Stimulated activated CD4-positive, alpha-beta T cell treated with anti-CD3 and anti-CD28 coated beads, Interleukin-4, amount 100 ng/mL, for 1 hour (primary cell): ENCODE measurements at places on chromosomes 16 and 17.

GRCh38 chr17:2023692-2024571, 1.2 kb downstream of the RTN4RL1 start:
- peak; percentile 42 for DNase-seq

DNA sequence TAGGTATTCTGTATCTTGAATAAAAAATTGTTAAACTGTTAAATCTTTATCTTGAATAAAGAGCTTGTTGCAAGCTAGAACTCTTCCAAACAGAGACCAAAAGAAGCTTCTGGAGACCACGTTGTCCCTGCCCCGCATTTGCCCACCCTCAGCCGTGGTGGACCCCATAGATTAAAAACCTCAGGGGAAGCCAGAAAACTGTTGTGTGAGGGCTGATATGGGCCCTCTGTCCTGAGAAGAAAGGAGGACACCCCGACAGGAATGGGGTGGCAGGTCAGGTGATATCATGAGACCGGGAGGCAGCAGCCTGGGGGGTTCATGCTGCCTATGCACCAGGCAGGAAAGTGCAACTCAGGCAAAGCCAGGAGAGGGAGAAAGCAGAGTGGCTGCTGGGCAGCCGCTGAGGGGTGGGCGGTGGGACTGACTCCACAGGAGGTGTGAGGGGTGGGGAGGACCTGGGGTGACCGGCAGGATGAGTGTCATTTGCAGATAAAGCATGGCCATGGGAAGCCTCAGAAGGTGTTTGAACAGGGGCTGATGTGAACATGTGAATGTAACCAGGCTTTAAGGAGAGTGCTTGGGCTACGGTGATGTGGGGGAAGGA, 147.8 kb downstream of the IRF8 start:
- DNase-seq, result no peak

DNA sequence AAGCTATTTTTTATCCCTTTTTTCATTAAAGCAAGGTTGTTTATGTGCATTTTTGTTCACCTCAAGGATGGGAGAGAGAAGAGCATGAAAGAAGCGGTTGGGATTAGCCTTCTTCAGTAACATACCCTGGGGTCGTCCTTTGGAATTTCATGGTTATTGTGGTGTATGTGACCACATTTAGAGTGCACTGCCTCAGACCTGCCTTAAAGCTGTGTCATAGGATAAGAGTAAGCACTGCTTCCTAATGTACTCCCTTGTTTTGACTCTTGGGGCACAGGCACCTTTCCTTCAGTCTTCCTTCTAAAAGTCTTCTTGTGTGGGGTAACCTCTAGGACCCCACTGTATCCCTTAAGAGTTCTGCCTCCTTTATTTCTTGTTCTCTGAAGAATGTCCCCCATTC, 28.9 kb downstream of the TNRC6A start:
- no peak for DNase-seq

DNA sequence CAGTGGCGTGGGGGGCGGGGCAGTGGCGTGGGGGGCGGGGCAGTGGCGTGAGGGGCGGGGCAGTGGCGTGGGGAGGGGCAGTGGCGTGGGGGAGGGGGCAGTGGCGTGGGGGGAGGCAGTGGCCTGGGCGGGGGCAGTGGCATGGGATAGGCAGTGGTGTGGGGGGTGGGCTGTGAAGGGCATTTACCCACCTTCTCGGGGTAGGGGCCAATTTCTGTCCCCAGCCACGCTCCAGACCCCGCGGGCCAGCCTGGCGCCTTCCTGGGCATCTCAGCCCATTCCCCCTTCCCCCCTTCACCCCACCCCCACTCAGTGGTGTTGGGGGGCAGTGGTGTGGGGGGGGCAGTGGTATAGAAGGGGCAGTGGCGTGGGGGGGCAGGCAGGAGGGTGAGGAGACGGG, 92.7 kb downstream of the LITAF start:
- no peak for DNase-seq

DNA sequence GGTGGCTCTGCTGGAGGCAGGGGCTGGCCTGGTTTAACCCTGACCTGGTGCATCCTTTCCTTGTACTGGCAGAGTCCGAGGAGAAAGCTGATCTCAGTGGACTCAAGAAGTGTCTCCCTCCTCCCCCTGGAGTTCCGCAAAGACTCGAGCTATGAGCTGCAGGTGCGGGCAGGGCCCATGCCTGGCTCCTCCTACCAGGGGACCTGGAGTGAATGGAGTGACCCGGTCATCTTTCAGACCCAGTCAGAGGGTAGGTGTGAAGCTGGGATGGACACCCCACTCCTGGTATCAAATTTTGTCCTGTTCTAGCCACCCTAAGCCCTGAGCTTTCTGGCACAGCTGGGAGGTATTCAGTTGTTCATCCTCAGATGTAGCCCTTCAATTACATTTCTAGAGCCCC, 42.5 kb downstream of the IL21R start:
- no peak for DNase-seq

DNA sequence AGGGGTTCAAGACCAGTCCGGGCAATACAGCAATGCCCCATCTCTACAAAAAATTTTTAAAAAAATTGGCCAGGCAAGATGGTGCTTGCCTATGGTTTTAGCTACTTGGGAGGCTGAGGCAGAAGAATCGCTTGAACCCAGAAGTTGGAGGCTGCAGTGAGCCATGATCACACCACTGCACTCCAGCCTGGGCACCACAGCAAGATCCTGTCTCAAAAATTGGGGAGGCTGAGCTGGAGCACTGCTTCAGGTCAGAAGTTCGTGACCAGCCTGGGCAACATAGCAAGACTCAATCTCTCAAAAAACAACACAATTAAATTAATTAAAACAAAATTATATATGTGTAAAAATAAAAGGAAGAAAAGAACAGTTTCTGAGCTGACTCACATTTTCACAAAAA, 74.8 kb upstream of the CLEC18B start:
- DNase-seq, result no peak

DNA sequence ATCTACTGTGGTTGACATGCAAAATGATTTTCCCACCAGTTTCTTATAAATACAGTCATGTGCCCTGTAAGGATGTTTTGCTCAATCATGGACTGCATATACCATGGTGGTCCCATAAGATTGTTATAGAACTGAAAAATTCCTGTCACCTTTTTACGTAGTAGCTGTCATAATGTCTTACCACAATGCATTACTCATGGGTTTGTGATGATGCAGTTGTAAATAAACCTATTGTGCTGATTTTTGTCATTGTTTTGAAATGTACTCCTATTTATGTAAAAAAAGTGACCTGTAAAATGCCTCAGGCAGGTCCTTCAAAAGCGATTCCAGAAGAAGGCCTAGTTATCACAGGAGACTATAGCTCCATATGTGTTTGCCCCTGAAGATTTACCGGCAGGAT, 695.4 kb upstream of the KIF2B start:
- no peak for DNase-seq

DNA sequence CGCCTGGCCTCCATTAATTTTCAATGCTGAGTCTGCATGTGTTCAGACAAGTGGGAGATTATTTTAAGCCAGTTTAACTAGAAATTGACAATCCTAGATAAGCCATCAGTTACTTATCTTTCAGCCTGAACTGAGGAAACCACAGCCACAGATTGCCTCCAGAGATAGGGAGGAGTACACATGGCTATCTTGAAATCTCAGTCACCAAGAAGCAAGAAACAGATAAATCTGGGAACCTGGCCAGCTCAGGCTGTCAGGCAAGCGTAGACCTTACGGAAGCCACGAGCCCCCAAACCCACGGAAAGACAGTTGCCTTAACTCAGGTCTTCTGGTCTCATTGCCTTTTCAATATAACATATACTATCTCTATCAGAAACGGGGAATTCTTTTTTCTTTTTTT, 2.0 kb upstream of the GLG1 start:
- DNase-seq, result no peak
